Activated CD4-positive, alpha-beta T cell treated with anti-CD3 and anti-CD28 coated beads for 48 hours (primary cell): ENCODE measurements at places on chromosomes 11 and 22.

GRCh38 chr11:15988693-15989231 lies 367.6 kb downstream of the SOX6 start:
- DNase-seq, result no peak

DNA sequence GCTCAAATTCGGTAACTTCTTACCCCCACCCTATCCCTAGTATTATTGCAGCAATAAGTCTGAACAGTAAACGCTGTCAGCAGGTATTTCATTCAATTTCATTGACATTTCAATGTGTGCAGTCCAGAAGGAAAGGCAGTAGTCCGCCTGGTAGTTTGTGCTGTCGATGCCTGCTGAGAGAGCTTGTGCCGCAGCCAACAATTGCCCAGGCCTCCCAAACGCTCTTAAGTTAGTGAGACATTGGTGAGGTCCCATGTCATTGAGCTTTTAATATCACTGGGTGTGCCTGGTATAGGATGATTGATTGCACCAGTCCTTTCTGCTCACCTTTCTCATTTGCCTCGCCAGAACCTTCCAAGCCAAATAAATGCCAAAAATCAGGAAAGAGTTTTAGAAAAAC lies 28.1 kb downstream of the ALKBH3 start:
- DNase-seq, result no peak

GRCh38 chr11:1401171-1401445 lies 11.4 kb downstream of the BRSK2 start:
- DNase-seq, result no peak

GRCh38 chr11:90355200-90355599 lies 132.4 kb upstream of the CHORDC1 start:
- DNase-seq, result no peak

- DNase-seq, result no peak
Measured at GRCh38 chr11:44014968-44015623, 32.7 kb upstream of the ACCSL start.

GRCh38 chr11:73478737-73479347 lies 102.6 kb downstream of the RELT start:
- DNase-seq, result no peak

DNA sequence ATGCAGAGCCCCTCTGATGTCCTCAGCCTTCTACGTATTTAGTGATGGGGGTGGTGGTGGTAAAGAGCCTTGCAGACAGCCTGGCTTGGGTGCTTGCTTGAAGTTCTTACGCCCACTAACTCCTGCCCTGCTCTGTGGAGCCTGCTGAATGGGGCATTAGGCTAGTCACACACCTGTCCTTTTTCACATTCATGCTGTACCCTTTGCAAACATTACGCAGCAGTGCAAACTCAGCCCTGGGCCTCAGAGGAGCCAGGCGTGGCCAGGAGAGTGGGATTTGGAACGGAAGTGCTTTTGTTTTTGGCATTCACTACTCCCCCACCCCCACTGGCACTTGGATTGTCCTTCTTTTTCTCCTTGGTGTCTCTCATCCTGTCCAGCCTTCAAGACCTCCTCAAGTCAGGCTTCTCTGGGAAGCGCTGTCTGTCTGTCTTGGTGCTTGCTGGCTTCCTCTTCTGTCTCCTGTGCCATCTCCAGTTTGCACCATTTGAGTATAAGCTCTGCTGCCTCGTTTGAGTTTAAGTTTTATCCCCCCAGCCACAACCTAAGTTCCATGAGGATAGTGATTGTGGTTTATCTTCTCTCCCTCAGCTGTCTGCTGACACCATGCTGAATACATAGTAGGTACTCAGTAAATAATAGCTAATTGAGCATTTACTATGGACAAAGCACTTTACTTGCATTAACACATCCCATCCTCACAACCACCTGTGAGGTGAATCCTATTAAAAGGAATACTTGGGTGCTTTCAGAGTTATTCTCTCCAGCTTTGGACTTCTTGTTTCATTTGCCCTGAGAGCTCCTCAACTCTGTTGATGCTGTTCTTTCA lies 26.7 kb downstream of the ZBTB16 start:
- DNase-seq, result no peak

DNA sequence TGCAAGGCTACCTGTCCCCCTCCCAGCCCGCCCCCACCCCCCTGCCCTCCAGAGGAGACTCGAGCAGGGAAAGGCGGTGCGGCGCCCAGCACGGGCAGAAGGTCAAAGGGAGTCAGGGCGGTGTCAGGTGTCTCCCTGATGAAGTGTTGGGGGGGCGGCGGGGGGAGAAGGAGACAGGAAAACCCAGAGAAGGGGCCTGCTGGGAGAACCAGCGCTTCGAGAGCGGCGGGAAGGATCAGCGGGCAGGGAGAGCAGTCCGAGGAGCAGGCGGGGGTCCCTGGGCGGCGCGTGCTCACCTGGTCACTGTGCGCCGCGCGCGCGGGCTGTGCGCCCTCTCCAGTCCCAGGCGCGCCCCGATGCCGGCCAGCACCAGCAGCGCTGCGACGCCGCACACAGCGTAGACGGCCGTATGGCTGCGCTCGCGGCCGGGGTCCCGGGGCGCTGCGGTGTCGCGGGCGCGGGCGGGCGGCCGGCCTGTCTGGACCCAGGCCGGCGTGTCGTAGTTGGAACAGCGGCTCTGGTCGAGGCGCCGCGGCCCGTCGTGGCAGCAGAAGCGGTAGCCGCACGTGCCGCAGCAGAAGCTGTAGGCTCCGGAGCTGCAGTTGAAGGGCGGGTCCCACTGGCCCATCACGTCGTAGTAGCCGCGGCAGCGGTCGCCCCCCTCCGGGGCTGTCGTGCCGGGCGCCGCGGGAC lies 886 bp downstream of the SHISA8 start:
- DNase-seq, result no peak

DNA sequence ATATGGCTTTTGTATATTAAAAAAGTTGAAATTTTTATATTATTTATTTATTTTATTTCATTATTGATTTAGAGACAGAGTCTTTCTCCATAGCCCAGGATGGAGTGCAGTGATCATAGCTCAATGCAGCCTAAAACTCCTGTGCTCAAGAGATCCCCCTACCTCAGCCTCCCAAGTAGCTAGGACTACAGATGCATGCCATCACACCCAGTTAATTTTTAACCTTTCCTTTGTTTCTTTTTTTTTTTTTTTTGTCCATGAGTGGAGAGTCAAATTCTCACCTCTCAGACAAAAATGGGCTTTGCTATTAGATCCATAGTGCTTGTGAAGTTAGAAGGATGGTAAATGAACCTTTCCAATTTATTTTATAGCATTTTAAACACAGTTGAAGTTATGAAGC lies 182.5 kb downstream of the SOX6 start:
- no peak for DNase-seq

GRCh38 chr11:3083321-3083720 lies 26.1 kb upstream of the CARS1 start:
- no peak for DNase-seq

DNA sequence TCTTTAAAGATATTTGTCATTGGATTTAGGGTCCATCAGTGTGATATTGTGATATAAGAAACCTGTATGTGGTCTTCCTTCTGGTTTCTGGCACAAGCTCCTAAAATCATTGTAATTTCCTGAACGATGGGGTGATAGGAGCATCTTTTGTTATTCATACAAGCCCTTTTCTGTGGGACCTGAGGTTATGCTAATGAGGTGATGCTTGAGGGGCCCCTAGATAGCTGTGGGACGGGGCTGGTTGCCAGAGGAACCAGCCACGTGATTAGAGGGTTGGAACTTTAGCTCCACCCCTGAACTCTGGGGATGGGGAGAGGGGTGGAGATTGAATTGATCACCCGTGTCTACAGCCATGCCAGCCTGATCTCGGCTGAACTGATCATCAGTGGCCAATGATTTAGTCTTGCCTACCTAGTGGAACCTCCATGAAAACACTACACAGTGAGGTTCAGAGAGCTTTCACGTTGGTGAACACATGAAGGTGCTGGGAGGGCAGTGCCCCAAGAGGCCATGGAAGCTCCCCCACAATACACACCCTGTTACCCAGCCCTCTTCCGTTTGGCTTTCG lies 62.8 kb downstream of the BCR start:
- DNase-seq, result peak; percentile 83

DNA sequence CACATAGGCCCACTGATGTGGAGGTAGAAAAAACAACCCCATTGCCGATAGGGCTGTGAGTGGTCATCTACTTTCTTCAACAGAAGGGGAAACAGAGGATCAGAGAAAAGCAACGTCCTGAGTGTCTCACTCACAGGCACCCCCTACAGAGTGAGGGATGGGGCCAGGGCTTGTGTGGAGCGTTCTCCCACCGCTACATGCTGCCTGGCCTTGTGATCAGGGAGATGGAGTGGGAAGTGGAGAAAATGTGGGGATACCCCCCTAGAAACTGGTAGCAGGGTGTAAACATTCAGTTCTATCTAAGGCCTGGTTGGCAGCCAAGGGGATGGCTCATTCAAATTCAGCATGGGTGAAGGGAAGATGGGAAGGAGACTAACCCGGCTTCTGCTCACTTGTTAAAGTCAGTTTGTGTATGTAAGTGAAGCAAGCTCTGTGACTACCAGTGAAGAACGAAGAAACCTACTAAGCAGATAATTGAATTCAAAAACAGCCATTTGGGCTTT lies 73.0 kb upstream of the NAV2 start:
- DNase-seq, result no peak

DNA sequence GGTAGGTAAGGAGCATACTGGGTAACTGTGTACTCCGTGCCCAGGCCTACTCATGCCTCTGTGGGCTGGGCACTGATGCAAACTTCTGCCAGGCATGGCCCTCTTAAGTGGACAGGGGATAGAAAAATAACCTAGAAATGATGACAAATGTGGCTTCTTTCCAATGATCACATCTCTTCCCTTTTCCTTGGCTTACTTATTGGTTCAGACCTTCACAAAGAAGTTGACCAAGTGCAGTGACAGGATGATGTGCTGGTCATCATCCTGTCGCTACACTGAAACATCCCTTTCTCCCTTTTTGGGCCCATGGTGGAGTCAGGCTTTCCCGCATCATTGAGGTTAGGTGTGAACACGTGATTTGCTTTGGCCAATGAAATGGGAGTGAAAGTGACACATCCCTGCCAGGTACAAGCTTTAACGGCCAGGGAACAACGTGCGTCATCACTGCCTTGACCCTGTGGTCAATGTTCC lies 31.8 kb upstream of the APOBEC3A start:
- no peak for DNase-seq

- DNase-seq, result no peak
Measured at GRCh38 chr11:61123775-61124571, 21.7 kb downstream of the CD5 start.

DNA sequence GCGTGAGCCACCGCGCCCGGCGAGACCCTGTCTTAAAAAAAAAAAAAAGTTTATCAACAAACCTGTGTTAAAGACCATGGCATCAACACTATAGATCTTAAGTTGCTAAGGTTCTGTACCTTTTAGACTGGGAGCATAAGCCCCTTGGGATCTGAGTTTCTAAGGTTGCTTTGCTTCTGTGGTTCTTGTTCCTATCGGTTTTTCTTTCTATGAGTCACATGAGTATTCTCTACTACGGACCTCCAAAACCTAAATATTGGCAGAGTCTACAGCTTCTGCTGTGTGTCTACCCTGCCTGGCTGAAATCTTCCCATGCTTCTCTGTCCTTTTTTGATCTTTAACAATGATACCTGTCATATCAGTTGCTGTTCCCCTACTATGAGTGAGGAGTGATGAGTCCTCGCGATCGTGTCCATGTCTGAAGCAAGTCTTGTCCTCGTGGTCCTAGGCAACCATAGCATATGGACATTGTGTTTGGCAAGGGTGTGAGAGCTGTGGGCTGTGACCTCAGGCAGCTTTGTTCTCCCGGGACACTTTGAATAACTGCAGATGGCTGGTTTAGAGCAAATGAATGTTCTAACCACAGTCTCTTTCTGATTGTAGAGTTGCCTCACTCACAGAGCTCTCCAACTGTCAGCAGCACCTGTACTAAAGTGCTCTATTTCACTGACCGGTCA lies 9.0 kb upstream of the DLAT start:
- no peak for DNase-seq

- no peak for DNase-seq
Measured at GRCh38 chr11:114284021-114284420, 12.2 kb upstream of the NNMT start.

DNA sequence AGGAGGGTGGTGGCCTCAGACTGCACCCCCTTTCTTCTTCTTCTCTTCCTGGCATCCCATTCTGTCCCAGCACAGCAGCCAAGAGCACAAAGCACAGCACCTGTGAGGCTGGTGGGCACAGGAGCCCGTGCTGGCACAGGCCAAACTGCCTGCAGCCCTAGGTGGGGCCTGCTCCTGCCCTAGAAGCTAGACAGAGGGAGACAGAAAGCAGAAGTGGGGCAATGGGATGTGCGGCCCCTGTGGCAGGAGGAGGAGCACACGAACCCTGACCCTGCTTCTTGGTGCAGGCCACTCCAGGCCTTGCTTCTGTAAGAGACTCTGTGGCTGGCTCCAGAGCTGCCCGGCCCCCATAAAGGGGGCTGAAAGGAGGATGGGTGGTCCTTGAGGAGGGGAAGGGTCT lies 3.9 kb upstream of the PTS start:
- DNase-seq, result no peak

- peak; percentile 53 for DNase-seq
Measured at GRCh38 chr22:32202539-32203180, 2.2 kb downstream of the RFPL2 start.

- DNase-seq, result no peak
Measured at GRCh38 chr11:28384418-28384817, 276.2 kb downstream of the METTL15 start.

DNA sequence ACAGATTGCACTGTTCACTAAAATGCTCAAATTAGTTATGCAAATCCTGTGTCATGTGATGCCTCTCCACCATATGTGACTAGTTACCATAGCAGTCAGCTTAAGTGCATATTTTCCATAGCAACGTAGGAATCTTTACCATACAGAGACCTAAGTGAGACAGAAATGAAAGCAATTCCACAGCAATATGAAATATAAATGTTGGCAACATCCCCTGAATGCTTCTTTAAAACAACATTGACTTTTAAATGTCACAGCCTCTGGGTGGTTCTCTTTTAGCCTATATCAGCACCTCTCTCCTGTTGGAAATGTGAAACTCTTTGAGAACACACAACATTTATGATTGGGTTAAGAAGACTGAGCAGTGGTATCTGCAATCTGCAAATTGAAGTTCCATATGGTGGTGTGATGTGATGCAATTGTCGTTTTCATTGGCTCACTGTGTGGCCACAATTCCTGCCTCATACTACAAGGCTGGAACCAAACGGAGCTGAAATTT lies 814.6 kb downstream of the DLG2 start:
- no peak for DNase-seq
